Urothelium cell line (cell line): ENCODE measurements at places on chromosomes 7 and 10.

GRCh38 chr7:1357601-1358271, 101.5 kb downstream of the MICALL2 start:
- no peak for DNase-seq

DNA sequence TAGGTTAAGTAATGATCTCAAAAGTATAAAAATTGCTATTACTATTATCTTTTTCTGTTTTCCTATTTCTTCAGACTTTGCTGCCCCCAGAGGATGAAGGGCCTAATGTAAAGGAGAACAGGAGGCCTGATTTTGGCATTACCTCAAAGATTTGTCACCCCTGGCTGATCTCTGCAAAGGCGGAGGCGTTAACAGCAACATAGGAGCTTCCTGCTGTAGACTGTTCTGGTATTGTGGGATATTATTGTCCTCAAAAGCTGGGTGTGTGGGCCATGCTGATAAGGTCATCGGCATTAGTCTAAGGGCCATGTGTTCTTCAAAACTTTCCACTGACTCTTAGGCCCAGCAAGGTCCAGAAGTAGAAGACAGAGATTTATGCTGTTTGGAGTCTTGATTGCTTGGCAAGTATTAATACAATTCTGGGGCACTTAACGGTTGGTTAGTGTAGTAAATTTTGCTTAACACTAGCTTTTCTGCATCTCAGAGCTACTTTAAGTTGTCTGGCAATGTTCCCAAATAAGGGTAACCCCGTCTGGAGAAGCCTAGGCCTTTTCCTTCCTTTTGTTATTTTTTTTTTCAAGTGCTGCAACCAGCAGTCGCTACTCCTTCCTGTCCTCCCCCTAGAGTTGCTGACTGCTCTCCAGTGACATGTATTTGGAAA, 14.0 kb upstream of the ENTPD1 start:
- no peak for DNase-seq

DNA sequence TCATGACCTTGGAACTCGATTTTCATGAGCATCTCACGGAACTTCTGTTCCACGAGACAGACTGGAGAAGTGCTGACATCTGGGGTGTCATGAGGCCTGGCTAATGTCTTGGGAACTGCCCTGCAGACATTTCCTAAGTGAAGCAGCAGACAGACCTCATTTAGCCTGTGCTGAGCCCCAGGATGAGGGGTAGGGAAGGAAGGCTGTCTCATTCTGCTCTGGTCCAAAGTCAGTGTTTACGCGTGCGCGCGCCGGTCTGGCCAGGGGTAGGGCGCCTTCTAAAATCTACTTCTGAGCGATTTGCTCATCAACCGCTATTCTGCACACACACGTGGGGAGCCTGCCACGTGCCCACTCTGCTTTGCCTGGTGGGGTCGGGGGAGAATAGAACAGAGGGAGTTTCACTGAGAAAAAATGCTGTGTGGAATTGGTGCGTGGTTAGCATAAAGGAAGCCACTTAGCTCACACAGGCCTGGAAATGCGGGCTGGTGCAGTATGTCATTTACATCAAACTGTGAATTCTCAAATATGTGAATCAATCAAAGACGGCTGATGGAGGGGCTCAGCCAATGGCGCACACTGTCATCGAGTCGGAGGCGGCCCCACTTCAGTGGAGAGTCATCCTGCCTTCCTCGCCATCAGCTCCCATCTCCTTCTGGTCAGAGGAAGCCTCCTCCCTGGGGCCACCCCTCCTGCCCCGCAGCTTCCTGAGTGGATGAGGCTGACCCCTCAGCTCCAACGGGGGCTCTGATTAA, 335.1 kb downstream of the ADARB2 start:
- no peak for DNase-seq

GRCh38 chr7:26087321-26088091, 64.5 kb upstream of the NFE2L3 start:
- no peak for DNase-seq

- DNase-seq = no peak
Measured at GRCh38 chr10:71722849-71723248, 3.3 kb upstream of the C10orf105 start.

GRCh38 chr7:4681218-4681851, 760 bp upstream of the FOXK1 start:
- no peak for DNase-seq

- peak; percentile 93 for DNase-seq
Measured at GRCh38 chr7:74587435-74588126, 69.9 kb upstream of the GTF2I start.

GRCh38 chr10:18601321-18601720, 50.1 kb downstream of the NSUN6 start:
- no peak for DNase-seq

GRCh38 chr7:149145031-149145845, 2.0 kb upstream of the ZNF398 start:
- DNase-seq = no peak

- DNase-seq = peak; percentile 88
Measured at GRCh38 chr10:21315645-21316220, 209.7 kb downstream of the SKIDA1 start.
